Germinal center (tissue), 1 donor: ENCODE measurements at places on chromosomes 5 and 9.

GRCh38 chr5:144711172-144711571, 540.5 kb downstream of the KCTD16 start:
- no peak for DNase-seq

DNA sequence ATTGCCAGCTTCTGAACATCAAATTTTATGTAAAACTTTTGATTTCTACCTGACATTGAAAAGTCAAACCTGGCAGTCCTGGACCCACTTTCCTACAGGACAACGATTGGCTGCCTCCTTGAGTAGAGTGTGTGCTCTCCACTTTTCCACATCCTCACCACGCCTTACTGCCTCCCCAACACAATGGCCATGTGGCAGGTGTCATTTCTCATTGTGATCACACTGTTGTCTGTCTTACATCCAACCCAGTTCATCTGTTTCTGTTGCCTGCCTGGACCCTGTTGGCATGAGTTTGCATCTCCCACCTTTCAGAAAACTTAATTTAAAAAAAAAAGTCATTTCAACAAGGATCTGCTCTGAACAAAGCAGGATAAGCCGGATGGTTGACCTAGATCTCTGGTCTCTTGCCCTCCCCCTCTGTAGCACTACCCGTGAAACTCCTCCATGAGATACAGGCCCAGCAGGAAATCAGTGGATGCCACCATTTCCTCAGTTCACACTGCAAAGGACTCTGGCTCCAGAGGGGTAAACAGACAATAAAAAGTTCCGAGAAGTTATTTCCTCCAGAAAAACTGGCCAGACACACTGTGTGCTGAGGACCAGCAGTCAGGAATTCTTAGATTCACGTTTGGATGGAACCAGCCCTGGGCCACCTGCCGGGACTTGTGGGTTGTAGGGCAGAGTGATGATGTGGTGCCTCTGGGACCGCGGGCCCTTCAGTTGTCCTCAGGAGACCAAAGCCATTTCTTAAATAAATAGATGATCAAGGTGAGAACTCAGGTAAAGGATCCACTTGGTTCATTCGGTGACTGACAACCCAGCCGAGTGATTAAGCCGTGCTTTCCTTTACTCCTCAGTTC, 48.6 kb downstream of the AMBP start:
- DNase-seq: no peak

DNA sequence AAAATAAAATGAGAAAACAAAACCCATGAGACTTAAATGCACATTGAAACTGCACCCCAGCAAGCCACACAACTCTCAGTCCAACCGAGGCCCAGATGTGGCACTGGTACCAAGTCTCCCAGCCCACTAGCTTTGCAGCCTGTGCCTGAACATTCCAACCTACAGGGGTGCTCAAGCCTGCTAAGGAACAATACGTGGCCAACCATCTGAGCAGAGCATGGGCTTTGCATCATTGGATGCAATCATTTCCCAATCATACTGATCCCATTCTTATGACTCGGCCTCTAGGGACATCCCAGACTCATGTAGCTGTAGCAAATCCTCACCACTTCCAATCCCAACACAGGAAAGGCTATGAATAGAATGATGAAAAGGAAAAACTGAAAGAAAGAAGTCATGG, 297.2 kb downstream of the SPOCK1 start:
- DNase-seq: no peak

DNA sequence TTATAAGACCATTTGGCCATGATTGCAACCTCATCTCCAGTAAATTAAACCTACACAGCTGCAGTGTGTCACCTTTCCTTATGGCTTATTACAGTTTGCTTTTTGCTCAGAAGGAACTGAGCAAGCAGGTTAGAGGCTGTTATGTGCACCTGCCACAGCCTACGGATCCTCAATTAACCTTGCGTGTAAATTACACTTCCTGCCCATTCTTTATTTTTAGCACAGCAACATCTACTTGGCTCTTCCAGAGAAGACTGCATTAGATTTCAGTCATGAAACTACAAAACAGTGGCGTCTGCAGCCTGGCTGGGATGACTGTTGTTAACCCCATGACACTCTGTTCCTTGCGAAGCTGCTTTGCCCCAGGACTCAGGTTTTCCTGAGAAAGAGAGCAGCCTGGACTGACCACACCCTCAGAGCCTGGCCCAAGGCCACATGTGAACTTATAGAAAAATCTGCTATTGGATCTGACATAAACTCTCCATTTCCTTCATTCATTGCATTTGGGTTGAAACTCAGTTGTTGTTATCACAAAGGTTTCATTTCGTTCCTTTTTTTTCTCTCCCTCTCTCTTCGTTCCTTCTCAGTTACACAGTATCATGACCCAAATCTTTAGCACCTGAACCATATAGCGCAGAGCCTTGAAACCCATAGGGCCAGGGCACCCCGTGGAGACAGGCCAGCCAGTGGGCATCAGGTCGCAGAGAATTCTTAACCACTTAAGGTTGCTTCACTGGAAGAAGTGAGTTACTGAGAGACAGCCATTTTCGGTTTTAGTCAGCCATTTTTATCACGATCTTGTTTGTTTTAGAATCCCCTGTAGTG, 138.6 kb downstream of the PALM2AKAP2 start:
- DNase-seq: peak; percentile 53

GRCh38 chr5:157947156-157947555, 88.2 kb upstream of the CLINT1 start:
- DNase-seq: no peak

DNA sequence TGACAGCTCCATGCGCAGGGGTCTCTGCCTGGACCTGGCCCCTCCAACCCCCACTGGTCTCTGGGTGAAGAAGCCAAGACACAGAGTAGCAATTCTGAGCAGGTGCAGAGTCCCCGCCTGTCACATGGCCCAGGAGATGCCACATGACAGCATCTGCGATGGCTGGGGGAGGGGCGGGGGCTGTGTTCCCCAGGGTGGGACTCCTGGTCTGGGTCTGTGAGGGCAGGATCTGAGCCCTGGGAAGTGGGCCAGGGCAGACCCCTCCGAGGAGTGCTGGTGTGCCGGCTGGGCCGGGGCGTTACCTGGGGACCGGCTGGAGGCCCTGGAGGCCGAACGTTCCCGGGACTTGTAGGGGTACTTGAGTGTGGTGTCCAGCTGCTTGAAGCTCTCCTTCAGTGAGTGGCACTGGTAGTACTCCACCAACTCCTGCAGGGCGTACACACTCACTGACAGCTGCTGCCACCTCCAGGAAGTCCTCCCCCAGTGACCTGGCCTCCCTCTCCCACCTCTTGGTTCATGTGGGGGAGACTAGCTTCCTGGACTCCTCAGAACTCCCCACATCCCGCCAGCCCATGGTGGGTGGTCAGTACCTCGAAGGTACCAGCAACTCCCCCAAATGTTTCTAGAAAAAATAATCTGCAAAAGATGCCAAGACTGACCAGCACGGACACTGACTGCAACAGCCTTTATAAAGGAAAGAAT, 32.1 kb upstream of the SARDH start:
- no peak for DNase-seq

DNA sequence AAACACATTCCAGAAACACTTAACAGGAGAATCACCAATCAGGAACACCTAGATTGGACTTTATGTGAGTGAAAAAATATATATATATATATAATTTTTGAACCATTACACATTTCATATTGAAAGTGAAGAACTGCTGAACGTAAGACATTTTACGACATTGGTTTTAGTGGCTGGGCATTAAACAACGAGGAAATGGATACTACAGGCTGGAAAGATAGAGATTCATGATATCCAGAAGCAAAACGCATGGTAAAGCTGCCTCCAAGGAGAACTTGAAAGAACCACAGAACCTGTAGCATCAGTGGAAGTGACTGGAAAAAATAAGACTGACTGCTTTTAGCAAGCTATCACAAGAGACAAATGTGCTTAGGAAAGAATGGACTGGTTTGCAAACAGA, 13.2 kb upstream of the NDUFS4 start:
- no peak for DNase-seq

DNA sequence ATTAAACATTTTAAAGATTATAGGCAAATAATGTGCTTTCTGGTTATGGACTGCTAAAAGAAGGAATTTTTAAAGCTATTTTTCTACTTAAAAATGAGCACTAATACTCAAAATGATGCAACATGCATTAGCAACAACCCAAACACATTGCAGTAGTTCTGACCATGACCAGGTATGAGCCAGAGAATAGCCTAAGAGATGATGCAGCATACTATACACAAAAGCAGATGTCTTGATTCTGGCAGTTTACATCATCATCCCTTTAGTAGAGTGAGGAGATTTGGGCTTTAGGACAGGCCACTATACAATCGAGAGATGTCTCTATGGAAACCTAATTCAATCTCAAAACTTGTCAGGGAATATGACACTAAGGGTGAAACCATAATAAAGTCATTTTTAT, 307.1 kb downstream of the PRR16 start:
- DNase-seq: no peak

GRCh38 chr9:111909444-111909843, 12.8 kb downstream of the UGCG start:
- DNase-seq: no peak

- no peak for DNase-seq
Measured at GRCh38 chr5:73030531-73030930, 74.7 kb downstream of the FCHO2 start.

DNA sequence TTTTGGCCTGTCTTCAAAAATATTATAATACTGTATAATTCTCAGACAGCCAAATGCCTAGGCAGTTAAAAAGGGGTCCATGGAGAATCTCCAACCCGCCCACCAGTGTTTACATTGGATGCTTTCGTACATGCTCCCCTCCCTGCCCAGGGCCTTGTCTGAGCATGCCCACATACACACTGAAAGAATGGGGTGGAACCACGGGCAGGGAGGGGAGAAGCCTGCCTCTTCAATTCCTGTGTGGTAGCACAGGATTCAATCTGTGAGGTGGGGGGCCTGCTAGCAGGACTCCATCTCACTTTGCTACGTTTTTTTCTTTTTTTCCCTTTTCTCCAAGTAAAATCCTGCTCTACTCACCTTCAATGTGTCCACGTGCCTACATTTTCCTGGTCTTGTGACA, 314.7 kb upstream of the GRAMD2B start:
- no peak for DNase-seq

GRCh38 chr9:109289931-109290330, 30.9 kb downstream of the EPB41L4B start:
- no peak for DNase-seq

DNA sequence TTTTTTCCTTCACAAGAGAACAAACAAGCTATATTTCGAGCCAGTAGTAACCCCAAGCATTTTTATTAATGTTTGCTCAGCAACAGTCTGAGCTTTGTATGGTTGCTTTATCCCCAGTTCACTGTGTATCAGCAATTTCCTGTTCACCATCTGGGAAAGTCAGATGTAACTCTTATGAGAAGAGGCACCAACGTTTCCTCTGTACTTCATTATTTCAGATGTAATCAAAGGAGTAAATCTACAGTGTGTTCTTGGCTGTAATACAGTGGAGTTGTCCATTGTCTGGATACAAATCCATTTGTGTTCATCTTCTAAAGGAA, 340.2 kb downstream of the ARRDC3 start:
- DNase-seq: no peak

DNA sequence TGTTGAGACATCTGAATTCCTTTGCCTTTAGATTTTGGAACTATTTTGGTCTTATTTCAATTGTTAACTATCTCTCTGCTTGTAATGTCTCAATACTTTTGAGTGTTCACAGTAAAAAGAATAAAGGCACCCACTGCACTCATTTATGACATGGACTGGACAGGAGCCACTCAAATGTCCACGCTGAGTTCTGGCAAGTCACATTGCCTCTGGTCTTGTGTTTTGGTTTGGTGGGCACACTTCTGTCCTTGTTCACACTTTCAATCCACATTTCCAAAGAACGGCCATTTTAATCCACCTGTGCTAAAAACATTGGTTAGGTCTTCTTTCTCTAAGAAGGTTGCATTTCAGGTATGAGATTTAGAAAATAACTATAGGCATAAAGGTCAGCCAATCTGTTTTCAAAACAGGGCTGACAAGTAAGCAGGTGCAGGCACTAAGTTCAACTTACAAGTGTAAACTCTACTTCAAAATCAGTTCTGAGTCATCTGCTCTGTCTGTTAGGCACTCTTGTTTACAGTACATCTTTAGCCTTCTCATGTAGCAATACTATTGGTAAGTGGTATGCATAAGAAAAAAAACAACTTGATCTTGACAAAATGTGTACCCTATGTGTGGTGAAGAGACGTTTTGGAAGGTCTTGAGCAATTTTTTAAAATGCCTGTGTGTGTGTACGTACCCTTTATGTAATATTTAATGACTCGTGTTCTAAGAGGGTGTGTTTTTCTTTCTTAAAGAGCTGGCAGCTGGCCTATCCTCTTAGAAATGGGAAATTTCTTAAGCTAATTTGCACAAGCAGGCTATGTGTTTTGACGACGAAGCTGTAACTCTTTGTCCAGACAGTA, 31.5 kb upstream of the ZFAND5 start:
- DNase-seq: no peak

DNA sequence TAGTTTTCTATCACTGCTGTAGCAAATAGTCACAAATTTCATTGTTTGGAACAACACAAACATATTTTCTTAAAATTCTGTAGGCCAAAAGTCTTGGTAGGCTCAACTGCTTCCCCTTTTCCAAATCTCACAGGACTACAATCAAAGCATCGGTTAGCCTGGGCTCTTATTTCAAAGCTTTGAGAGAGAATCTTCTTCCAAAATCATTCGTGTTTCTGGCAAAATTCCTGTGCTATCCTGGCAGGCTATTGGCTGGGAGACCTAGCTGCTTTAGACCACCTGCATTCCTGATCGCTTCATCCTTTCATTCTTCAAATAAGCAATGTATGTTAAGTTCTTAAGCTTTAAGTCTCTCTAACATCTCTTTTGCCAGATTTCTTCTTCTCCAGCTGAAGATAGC, 629.8 kb upstream of the CDH18 start:
- DNase-seq: no peak

DNA sequence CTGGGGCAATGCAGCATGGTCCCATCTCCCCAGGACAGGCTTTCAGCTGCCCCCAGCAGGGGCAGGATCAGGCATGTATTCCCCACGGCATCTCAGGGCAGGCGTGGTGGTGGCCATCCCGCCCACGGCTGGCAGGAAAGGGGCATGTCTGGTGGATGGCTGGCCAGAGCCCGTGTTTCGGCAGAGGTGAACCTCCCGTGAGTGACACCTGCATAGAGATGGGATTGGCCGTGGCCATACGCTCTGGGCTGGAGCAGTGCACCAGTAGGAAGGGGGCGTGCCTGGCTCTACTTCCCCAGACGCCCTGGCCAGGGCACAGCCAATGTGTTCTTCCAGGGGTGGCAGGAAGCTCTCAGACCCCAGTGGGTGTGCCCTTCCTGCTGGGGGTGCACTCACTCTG, 139.1 kb downstream of the ZNF354C start:
- no peak for DNase-seq
